Activated CD4-positive, alpha-beta T cell treated with anti-CD3 and anti-CD28 coated beads for 1 hour (primary cell): ENCODE measurements at places on chromosomes 16 and 17.
A peak's percentile ranks its signal among the peaks of the same experiment; 100 is the strongest.

DNA sequence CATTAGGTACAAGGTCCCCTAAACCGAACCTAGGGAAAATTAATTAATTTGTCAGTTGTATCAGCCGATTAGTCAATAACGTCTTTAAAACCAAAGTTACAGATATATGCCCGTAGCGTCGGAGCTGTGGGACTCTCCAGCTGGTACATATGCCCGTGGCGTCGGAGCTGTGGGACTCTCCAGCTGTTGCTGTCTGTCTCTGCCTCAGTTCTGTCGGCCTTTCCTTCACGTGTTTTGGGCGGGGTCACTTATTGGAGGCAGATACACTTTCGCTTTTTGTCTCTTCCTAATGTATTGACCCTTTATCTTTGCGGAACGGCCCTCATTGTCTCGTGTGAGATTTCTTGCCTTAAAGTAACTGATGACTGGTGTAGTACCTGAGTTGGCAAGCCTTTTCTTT lies 62.0 kb upstream of the ZNF750 start:
- no peak for DNase-seq

DNA sequence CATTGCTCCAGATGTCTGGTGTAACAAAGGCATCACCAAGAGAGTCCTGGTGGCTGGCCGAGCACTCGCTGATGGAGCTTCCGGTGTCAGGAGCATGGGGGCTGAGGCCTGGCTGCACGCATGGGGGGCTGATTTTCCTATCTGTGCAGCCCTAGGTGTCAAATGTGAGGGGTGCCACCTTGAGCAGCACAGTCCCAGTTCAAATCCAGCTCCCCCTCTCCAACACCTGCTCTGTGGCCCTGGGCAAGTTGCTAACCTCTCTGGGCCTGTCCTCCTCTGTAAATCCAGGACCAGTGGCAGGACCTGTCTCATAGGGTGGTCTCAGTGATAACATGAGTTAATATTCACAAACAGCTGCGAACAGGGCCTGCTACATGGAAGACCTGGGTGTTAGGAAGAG lies 12.9 kb downstream of the ENPP7 start:
- no peak for DNase-seq

DNA sequence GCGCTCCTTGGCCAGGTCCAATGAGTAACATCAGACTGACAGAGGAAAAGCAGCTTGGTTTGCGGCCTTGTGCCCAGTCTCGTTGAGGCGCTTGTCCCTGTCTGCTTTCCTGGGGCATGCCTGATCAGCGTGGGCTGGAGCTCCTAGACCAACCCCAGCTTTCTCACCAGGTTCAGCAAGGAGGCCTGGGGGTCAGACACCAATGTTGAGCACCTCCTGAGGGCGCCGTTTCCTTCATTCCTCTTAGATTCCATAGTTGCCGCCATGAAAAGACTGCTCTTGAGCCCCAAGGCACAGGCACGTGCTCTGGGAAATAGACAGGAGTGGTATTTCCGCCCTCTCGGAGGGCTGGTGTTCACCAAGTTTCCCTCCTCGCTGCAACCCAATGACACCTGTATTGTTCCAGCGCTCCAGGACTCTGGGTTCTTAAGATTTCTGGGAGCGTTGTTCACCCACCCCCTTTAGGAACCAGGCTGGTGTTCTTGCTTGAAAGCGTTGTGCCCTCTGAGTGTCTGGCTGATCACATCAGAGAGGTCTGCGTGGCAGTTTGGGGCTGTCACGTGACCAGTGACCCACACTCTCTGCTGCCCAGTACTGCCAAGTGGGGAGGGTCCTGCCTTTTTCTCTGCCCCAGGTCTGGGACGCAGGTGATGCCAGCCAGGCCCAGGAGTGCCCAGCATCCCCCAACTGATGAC lies 18.0 kb downstream of the KCTD2 start:
- no peak for DNase-seq

DNA sequence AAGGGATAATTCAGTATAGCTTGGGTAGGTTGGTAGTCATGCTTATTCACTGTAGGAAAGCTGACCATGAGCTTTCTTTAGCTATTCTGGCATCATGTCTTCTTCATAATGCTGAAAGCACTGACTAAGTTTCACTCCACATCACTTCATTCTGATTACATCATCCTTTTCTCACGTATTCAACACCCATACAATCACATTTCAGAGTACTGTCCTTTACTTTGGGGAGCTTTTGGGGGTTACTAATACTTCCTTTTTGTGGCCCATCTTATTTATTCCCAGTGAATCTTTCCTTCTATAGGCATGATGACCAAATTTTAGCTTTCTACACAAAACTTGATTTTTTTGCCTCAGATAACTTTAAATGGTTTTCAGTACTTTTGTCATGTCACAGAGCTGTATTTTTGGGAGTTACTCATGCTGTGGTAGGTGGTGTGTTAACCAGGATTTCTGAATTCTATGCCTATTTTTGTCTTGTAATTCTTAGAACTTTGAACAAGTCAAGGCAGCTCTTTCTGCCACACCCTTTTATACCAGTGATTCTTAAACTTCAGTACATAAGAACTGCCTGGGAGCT lies 23.5 kb downstream of the TADA2A start:
- no peak for DNase-seq

DNA sequence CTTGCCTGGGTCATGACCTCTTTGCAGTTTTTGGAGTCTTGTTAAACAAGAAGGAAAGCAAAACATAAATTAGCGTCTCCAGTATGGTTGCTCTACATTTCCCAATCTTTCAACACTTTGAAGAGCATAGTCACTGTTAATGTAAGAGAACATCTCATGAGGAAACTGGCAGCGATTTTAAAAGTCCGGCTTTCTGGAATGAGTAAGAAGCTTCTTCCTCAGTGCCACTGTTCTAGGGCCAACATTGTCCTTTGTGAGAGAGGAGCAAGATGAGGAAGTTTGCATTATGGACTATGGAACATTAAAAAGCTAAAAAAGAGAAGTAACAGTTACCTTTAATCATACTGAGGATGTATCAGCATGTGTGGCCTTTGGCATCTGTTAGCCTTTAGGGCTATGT lies 73.1 kb downstream of the WNT3 start:
- no peak for DNase-seq

DNA sequence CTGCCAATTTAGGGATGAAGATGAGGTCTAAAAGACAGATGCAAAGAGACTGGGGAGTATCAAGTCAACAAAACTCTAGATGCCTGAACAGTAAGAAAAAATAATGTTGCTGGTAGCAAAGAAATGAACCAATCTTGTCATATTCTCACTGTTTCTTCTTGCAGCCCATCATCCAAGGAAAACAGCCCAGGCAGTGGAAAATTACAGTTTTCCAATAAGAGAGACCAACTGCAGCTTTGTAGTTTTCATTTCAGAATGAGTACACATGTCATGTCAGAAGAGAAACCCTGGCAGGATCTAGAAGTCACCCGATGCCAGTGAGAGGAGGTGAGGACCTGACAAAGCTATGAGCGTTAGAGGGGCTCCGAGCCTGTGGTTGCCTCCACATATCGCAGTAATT lies 500.4 kb upstream of the PSMD7 start:
- no peak for DNase-seq

- no peak for DNase-seq
Measured at GRCh38 chr16:81066681-81067080, 10.4 kb downstream of the C16orf46 start.

GRCh38 chr17:58507123-58507634 lies 7.3 kb downstream of the MTMR4 start:
- DNase-seq = no peak

- no peak for DNase-seq
Measured at GRCh38 chr17:75764417-75764710, 628 bp downstream of the GALK1 start.

GRCh38 chr17:73616120-73616872 lies 27.9 kb downstream of the SDK2 start:
- no peak for DNase-seq

GRCh38 chr16:56608043-56608875 lies at the start of gene MT2A:
TSS of gene MT2A (plus strand) at chr16:56608584. CDS start at chr16:56608656, 72 bp downstream.
- DNase-seq = peak; percentile 79

GRCh38 chr17:39705786-39706348 lies 6.0 kb downstream of the ERBB2 start:
- no peak for DNase-seq

DNA sequence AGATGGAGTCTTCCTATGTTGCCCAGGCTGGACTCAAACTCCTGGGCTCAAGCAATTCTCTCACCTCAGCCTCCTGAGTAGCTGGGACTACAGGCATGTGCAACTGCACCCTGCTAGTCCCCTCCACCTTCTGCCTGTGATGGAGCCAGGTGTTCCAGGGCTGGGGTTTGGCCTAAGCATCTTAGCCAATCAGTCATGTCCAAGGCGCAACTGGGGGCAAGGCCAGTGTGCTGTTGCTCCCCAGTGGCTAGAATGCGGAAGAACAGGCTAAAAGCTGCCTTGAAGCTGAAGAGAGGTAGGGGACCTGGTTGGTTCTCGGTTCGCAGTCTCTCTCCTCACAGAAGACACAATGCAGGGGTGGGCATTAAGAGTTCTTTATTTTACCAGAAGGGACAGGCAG lies 18.6 kb downstream of the FLOT2 start:
- no peak for DNase-seq

DNA sequence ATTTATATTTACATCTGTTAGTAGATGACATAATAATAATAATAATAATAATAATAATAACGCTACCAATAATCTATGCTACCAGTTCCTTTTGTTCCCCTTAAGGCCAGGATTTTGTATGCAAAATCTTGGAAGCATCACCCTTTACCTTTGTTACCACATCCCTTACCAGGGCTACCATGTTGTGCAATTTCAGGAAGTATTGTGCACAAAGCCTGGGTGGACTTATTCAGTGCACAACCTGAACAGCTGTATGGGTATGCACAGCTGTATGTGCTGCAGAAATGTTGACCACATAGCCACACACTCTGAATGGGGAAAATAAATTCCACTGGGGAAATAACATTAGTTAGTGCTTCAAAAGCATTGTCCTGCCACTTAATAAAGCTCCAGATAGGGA lies 19.9 kb upstream of the CALB2 start:
- no peak for DNase-seq

GRCh38 chr16:9922441-9922840 lies 259.8 kb downstream of the GRIN2A start:
- no peak for DNase-seq

- DNase-seq = no peak
Measured at GRCh38 chr16:51034481-51035109, 116.5 kb downstream of the SALL1 start.

DNA sequence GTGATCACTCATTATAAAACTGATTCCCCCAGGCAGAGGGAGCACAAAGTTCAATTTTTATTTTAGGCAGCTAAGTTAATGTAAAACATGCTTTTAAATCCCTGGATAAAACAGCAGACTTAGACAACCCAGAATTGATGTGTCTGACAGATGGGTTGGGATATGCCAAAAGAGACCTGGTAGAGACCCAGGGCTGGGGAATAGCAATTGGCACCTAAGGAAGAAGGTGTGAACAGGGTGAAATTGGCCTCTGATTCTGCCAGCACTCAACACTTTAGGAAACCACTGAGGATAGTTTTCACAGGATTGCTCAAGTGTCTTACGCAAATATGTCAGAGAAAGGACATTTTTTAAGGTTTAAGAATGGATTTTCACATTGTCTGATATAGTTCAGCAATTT lies 938.2 kb upstream of the CDH8 start:
- DNase-seq = no peak

GRCh38 chr17:37056622-37057021 lies 107.9 kb downstream of the AATF start:
- no peak for DNase-seq

DNA sequence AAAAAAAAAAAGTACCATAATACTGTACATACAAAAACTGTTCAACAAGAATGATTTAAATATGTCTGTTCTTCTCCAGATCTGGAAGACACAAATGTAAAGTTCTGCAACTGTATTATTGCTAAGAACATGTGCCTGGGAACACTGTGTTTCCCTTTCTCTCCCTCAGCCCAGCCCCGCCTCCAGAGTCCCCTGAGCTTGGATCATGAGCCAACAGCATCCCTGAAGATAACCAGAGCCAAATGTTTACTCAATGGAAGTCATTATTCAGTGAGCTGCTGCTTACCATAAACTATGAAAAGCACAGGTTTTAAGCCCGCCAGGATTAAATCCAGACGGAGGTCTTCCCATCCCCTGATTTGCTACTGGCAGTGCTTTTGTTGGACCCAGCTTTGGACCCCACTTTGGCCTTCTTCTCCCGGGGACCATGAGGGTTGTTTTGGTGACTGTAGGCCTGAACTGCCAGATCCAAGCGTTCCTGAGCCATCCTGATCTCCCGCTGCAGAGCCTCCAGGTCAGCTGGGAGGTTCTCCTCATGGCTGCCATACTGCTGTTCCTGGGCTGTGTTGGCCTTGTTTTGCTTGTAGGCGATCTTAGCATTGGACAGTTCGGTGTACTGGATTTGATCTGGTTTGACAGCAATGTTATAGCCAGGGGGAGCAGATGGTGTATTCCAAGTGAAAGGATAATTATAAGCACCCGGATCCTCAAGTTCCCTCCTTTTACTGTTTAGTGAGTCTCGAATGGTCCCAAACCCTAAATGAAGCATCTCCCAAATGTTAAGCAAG lies 25.6 kb downstream of the GJC1 start:
- DNase-seq = no peak

GRCh38 chr17:32625971-32626370 lies 139.2 kb downstream of the CDK5R1 start:
- DNase-seq = no peak

GRCh38 chr16:24511174-24511573 lies 28.2 kb upstream of the RBBP6 start:
- no peak for DNase-seq

DNA sequence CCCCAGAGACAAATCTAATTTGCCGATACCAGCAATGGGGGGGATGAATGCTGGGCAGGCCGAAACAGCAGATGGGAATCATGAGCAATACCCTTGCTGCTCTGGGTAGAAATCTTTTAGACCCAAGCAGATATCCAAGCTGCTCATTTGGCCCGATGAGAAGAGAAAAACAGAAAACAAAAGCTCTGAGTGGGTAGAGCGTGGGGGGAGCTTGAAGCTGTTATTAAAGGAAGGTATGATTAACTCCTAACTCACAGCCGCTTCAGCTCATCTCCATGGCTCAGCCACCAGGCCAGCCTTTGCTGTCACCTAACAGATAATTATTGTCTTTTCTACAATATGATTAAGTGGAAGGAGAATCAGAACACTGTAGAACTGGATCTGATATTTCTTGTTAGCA lies 58.3 kb downstream of the VPS35L start:
- DNase-seq = no peak

- DNase-seq = no peak
Measured at GRCh38 chr17:80447790-80448189, 28.6 kb downstream of the NPTX1 start.

DNA sequence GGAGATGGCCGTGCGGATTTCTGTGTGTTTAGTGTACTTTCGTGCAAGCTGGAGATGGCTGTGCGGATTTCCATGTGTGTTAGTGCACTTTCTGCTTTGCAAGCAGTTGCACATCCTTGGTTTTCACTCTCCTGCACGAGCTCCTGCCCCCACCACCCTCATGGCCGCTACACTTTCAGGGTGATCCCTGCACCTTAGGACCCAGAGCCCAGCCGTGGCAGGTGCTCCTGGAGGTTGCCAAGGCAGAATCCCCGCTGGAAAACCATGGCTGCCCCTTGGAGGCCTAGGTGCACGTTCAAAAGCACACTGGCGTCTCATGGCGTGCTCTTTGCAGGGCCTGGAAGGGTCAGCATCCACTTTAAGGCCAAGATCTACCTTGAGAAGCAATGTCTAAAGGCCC lies 311.0 kb upstream of the TNRC6C start:
- no peak for DNase-seq
